ENCODE measurements at places on chromosomes 12 and 14. TPM values are rescaled to one million over a fixed set of nuclear protein-coding genes. Genes with fewer than 3 reads are reported as not detected.

DNA sequence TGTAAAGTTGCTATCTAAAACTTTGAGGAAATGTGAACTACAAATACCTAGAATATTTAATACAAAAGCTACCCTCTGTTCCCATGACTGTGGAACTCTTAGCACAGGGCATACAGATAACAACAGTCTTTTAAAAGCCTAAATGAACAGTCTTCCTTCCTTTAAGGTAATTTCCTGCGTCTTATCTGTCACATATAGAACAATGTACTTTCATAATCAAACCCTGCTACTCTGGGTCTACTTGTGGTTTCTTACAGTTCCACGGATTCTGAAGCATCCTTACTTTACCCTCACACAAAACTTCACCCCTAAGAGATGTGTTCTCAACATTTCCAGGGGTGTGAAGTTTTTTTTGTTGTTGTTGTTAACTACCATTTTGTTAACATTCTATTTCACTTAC lies 5.1 kb downstream of the PKP2 start:
- no peaks in the 10 kb centered on the region for H3K36me3 ChIP-seq
- peak overlapping the region; percentile 54 for H3K4me3 ChIP-seq
- DNase-seq = no peak
- H3K27me3 ChIP-seq = peaks cover 8% of the 10 kb centered on the region

GRCh38 chr12:32918890-32919801 lies 22.6 kb upstream of the PKP2 start:
- DNase-seq = peak; percentile 33
- H3K27me3 ChIP-seq = peaks cover 2% of the 10 kb centered on the region

GRCh38 chr14:54447231-54447692 lies 6.1 kb upstream of the CNIH1 start:
- peaks cover 2% of the 10 kb centered on the region for H3K27me3 ChIP-seq
- H3K4me3 ChIP-seq = no peak overlapping the region
- H3K4me1 ChIP-seq = peaks cover 61% of the 10 kb centered on the region
- H3K36me3 ChIP-seq = no peaks in the 10 kb centered on the region

DNA sequence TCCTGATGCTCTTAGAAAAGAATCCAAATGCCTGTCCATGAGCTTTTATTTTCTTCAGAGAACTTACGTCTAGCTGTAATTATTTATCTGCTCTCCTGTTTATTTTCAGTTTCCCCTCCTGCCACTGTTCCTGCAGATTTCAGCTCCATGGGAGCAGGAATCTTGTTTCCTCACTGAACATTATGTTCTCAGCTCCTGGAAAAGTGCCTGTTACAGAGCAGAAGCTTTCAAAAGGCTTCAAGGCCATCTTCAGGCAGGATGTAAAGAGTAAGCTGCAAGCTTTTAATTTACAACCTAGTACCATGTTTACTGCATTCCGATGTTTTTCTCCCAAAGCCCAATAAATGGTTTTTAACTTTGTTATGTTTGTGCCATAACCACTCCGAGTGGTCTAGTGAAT lies 98.4 kb upstream of the BTG1 start:
- peaks cover 10% of the 10 kb centered on the region for H3K4me1 ChIP-seq
- H3K27ac ChIP-seq = peak overlapping the region; percentile 12
- H3K36me3 ChIP-seq = no peaks in the 10 kb centered on the region
- peaks cover under 1% of the 10 kb centered on the region for H3K27me3 ChIP-seq

DNA sequence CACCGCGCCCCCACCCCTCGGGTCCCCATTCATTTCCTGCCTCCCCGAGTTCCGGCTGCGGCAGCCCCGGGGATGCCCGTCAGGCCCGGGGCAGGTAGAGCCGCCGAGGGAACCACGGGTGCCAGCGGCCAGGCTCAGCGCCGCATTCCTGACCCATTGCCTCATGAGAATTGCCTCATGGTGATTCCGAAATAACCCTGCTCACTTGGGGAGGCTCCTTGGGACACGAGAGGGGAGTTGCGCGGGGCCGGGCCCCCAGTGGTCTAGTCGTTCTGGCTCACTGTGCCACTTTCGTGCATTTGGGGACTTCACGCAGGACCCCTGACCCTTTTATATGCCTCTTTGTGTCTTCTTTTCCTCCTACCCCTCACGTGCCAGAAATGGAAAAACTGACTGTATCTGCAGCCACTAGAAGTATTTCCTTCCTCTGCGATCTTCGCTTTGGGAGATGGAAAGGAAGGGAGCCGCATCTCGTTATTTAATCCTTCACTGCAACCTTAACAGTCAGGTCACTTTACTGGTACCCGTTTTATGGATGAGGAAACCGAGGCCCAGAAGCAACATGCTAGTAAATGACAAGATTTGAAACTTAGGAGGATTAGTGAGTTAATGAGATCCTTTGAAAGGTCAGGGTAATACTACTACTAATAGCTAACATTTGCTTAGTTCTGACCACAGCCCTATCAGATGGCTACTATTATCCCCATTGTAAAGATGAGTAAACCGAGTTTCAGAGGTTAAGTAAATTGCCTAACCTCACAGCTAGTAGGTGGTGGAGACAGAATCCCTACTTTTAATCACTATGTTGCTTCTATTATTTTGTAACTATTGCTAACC lies 768 bp downstream of the PTPN11 start:
- H3K36me3 ChIP-seq = peaks cover 12% of the 10 kb centered on the region
- peak; percentile 80 for DNase-seq
- H3K4me3 ChIP-seq = peak overlapping the region; percentile 98
- H3K27ac ChIP-seq = peak overlapping the region; percentile 99
- peaks cover 34% of the 10 kb centered on the region for H3K4me1 ChIP-seq

- peaks cover 16% of the 10 kb centered on the region for H3K27me3 ChIP-seq
- H3K36me3 ChIP-seq = no peaks in the 10 kb centered on the region
- no peak for DNase-seq
- no peak overlapping the region for H3K27ac ChIP-seq
- peaks cover 4% of the 10 kb centered on the region for H3K4me1 ChIP-seq
- H3K4me3 ChIP-seq = no peak overlapping the region
Observed at GRCh38 chr12:94560431-94561221, 89.7 kb downstream of the TMCC3 start.

DNA sequence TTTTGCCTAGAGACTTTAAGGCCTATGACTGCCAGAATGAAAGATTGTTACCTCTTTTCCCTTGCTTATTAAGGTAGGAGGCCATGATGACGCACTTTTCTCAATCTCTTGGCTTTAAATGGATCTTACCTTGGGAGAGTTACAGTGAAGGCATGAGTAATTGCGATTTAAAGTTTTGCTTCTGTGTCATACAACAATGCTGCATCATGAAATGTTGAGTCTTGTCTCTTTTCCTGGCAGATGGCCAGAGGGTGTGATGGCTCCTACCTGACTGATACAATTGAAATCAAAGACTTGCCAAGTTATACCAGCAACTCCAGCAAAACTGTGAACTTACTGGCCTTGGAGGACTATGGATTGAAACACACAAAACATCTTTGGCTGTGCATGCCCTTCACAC lies 17.2 kb upstream of the LRRK2 start:
- DNase-seq = no peak
- H3K36me3 ChIP-seq = no peaks in the 10 kb centered on the region
- H3K27ac ChIP-seq = no peak overlapping the region
- H3K27me3 ChIP-seq = no peaks in the 10 kb centered on the region
- no peak overlapping the region for H3K4me3 ChIP-seq
- H3K4me1 ChIP-seq = no peaks in the 10 kb centered on the region

DNA sequence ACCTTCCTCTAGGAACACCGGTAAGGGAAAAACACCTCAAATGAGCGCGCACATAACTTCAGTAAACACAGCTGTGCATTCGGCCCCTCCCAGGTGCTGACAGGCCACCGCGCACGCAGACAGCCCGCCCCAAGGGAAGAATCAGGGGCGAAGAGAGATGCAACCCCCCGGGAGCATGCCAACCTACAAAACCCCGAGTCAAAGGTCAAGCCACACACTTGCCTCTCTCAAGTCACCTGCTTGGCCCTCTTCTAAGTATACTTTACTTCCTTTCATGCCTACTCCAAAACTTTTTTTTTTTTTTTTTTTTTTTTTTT lies 2.3 kb upstream of the CYP46A1 start:
- H3K27ac ChIP-seq = no peak overlapping the region
- no peak for DNase-seq
- H3K4me3 ChIP-seq = no peak overlapping the region
- H3K4me1 ChIP-seq = peaks cover 10% of the 10 kb centered on the region

The RERGL gene
- total RNA-seq = not detected

The CCDC196 gene
- total RNA-seq = not detected

The CPNE6 gene
- not detected for total RNA-seq

The EPYC gene
- total RNA-seq = not detected

The ZCRB1 gene
- total RNA-seq = 62.7 TPM

All from HFFc6 (cell line).